Thymus (tissue), 14 donors: ENCODE measurements at places on chromosomes 4 and X.

DNA sequence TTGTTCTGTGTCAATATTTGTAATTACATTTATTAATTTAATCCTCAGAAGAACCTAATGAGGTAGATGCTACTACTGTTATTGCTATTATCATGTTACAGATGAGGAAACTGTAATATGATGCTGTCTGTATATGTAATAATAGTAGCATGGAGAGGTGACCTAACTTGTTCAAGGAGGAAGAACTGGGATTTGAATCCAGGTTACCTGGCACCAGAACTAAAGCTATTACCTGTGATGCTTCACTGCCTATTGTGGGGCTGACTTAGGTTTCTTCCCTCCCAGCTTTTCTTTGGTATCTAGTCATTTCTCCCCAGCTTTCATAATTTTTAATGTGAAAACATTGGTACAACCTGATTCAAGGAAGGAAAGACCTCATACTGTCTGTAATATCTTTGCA lies 43.6 kb downstream of the RAPGEF2 start:
- H3K4me3 ChIP-seq, result no peak overlapping the region
- no peaks in the 10 kb centered on the region for H3K27me3 ChIP-seq
- no peaks in the 10 kb centered on the region for H3K4me1 ChIP-seq
- no peak for DNase-seq

- H3K4me3 ChIP-seq, result peak overlapping the region; percentile 79
- no peak for DNase-seq
- H3K27me3 ChIP-seq, result no peaks in the 10 kb centered on the region
- peak overlapping the region; percentile 98 for H3K27ac ChIP-seq
- H3K4me1 ChIP-seq, result no peaks in the 10 kb centered on the region
- no peaks in the 10 kb centered on the region for H3K36me3 ChIP-seq
These were observed 373 bp upstream of the INTS6L start for GRCh38 chrX:135520022-135520552.

- no peaks in the 10 kb centered on the region for H3K4me1 ChIP-seq
- H3K27ac ChIP-seq, result no peak overlapping the region
- H3K36me3 ChIP-seq, result peaks cover 10% of the 10 kb centered on the region
- H3K4me3 ChIP-seq, result no peak overlapping the region
- H3K27me3 ChIP-seq, result no peaks in the 10 kb centered on the region
- no peak for DNase-seq
These were observed 82.4 kb upstream of the HPRT1 start for GRCh38 chrX:134377537-134377936.

DNA sequence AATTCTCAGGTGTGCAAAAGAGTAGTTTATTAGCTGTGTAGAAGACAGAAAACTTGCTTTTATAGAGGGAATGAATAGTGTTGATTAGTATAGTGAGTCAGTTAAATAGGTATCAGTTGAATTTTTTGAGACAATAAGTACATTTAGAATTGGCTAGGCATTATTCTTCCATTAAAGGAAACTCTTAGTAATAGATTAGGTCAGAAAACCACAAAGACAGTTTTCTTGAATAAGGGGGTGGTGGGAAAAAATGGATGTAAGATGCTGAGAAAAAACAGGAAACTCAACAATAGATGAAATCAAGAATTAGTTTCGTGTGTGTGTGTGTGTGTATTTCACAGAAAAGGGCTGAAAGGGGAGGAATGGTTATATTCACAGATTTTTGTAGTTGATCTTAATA lies 16.8 kb downstream of the CD38 start:
- no peak overlapping the region for H3K4me3 ChIP-seq
- H3K4me1 ChIP-seq, result peaks cover 6% of the 10 kb centered on the region
- H3K27ac ChIP-seq, result no peak overlapping the region
- H3K36me3 ChIP-seq, result peaks cover 12% of the 10 kb centered on the region
- no peaks in the 10 kb centered on the region for H3K27me3 ChIP-seq

GRCh38 chrX:1763294-1763693 lies 148.4 kb downstream of the ASMT start:
- H3K36me3 ChIP-seq, result no peaks in the 10 kb centered on the region
- no peak overlapping the region for H3K27ac ChIP-seq
- H3K4me3 ChIP-seq, result no peak overlapping the region
- no peaks in the 10 kb centered on the region for H3K4me1 ChIP-seq
- no peaks in the 10 kb centered on the region for H3K27me3 ChIP-seq
- DNase-seq, result no peak

DNA sequence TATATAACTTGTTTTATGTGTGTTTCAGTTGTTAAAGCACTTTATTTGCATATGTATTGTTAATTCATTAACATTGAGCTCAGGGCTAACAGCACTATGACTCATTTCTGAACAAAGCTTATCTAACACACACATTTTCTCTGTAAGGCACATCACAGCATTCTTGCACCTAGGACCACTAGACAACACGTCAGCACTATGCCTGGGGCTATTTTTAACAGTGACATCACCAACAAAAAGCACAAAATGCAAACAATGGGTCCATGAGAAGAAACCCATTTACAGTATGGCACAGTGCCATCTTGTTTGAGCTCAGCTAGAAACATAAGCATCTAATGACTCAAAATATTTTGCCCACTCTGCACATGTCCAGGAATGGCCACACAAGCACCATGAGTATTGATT lies 124.4 kb downstream of the RELL1 start:
- DNase-seq, result no peak
- H3K4me3 ChIP-seq, result no peak overlapping the region
- no peaks in the 10 kb centered on the region for H3K4me1 ChIP-seq
- no peak overlapping the region for H3K27ac ChIP-seq

- H3K4me1 ChIP-seq, result no peaks in the 10 kb centered on the region
- no peaks in the 10 kb centered on the region for H3K27me3 ChIP-seq
- H3K27ac ChIP-seq, result no peak overlapping the region
- peaks cover 49% of the 10 kb centered on the region for H3K36me3 ChIP-seq
These were observed 19.5 kb downstream of the UTP14A start for GRCh38 chrX:129925305-129926092.

DNA sequence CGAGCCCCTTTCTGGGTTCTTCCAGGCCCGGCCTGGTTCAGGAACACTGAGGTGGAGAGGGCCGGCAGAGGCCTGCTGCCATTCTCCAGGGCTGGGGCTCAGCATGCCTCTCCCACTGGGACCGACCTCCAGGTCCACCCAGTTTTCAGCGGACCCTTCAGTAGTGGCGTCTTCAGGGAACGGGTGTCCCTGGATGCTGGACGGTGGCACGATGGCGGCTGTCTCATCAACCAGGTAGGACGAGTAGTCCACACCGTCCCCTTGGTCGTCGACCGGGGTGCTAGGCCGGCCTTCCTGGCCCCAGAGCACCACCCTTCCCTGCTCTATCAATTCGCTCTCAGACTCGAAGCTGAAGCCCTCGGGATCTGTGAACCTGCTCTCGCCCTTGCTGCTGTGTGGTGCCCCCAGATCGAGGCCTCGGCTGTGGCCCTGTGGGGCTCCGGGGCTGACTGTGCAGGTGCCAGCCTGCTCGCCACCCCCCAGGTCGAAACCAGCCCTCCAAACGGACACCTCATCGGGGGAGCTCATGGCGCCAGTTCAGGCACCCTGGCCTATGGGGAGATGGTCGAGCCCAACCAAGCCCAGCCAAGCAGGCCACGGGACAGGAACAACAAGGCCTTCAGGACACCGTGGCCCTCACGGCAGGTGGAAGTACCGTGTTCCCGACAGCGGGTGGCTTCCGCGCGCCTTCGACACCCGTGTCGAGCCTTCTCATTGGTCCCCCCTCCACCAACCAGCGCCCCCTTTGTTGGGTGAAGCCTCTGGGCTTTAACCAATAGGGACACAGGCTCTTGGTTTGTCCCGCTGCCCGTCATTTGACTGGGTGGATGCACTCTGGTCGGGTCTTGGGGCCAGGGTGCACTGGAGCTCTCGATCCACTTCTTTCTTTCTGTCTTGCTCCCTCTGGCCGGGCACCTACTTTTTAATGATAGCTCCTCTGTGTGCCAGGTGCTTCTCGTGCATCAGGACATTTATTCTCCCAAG lies 814 bp upstream of the LOC101059915 start:
- H3K27ac ChIP-seq, result no peak overlapping the region
- H3K36me3 ChIP-seq, result no peaks in the 10 kb centered on the region
- peaks cover 9% of the 10 kb centered on the region for H3K4me1 ChIP-seq
- H3K4me3 ChIP-seq, result no peak overlapping the region

GRCh38 chr4:78862314-78862737 lies 76.9 kb downstream of the PAQR3 start:
- no peak overlapping the region for H3K27ac ChIP-seq
- peaks cover 17% of the 10 kb centered on the region for H3K36me3 ChIP-seq
- no peak overlapping the region for H3K4me3 ChIP-seq

DNA sequence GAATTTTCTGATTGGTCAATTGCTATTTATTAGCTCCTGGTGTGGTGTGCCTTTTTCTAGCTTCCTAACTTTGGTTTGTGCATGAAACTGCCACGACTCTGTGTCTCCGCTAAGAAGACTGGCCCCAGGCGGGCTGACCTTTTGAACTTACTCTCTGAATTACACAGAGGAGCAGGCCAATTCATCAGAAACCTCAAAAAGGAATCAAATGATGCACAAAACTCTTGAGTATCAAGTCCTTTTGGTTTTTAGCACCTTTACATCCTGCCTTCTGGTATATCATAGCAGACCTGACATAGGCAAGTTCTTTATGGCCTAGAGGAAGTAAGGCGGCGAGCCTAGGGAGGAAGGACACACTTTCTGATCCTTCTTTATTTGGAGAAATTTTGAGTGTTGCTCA lies 17.6 kb downstream of the TKTL1 start:
- DNase-seq, result no peak
- no peaks in the 10 kb centered on the region for H3K4me1 ChIP-seq
- no peak overlapping the region for H3K27ac ChIP-seq
- no peaks in the 10 kb centered on the region for H3K27me3 ChIP-seq
- no peak overlapping the region for H3K4me3 ChIP-seq
- H3K36me3 ChIP-seq, result no peaks in the 10 kb centered on the region

DNA sequence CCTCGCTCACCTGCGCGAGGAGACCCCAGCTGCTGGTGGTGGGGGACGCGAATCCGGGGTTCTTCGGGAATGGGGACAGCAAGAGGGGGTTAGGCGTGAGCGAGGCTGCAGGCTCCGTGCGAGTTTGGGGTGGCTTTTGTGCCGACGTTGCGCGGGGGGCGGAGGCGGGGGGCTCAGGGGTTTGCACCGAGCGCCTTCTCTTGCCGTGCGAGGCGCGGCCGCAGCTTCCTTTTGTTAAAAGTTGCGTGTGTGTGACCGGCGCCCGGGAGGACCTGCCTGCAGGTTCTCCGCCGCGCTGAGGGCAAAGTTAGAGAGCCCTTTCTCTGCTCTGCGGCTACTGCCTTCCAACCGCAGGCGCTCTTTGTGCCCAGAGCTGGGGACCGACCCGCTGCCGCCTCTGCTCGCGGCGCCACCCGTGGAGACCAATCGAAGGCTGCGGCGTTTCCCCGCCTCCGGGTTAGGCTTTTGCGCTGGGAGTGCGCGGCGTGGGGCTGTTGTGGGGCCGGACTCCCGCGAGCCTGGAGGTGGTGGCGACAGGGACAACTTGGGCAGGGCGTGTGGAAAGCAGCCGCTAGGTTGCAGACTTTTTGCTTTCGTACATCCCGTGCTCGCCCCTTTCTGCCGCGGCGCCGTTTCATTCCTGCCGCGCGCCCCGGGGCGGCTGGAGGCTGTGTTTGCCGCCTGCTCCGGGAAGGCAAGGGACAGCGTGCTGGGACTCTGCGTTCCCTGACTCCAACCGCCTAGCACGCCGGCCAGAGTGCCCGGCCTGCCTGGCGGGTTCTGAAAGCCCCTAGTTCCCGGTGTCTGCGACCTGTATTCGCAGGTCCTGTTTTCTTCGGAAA lies 716 bp downstream of the KIT start:
- DNase-seq, result no peak
- H3K27me3 ChIP-seq, result peaks cover 61% of the 10 kb centered on the region
- H3K36me3 ChIP-seq, result no peaks in the 10 kb centered on the region
- peaks cover 32% of the 10 kb centered on the region for H3K4me1 ChIP-seq
- H3K27ac ChIP-seq, result no peak overlapping the region
- H3K4me3 ChIP-seq, result peak overlapping the region; percentile 48

DNA sequence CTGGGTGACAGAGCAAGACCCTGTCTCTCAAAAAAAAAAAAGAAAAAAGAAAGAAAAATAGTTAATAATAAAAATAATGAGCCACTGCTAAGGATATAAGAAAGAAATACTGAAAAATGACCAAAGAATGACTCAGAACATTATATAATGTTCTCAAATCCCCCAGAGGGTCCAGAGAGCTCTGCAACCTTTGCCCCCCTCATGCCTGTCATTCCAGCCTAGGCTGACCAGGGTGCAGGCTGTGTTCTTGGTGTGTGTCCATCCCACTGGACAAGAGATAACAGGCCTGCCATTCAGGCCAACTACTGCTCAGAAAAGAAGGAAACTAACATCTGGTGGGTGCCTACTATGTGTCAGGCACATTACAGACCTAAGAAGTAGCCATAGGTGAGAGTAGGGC lies 72.7 kb upstream of the EDNRA start:
- no peak overlapping the region for H3K4me3 ChIP-seq
- no peaks in the 10 kb centered on the region for H3K36me3 ChIP-seq
- no peaks in the 10 kb centered on the region for H3K27me3 ChIP-seq
- DNase-seq, result no peak
- H3K27ac ChIP-seq, result no peak overlapping the region
